Right hindlimb (tissue), 1 donor: ENCODE measurements at places on chromosomes 7 and 10.

DNA sequence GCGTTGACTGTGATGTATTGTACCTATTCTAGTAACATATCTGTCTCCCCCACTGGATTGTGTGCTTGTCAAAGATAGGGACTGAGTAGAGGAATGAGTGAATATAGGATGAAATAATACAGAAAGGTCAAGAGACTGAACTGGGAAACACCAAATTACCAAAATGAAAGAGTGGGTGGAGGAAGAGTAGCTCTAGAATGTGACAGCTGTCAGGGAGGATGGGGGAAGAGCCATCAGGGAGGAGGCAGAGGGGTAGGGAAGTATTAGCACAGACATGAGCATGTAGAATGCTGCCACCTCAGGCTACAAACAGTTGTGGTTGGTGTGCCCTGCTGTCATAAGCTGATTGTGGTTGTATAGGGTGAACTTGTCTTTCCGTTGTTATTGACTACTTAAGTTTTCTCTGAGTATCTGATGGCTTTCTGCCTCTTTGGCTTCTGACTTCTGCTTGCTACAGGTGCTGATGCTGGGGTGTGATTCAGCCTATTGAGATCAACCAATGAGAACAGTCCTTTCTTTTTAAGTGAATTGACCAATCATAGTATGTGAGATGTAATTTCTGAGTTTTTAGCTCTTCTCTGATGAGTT lies 5.6 kb downstream of the CCSER2 start:
- DNase-seq = no peak

DNA sequence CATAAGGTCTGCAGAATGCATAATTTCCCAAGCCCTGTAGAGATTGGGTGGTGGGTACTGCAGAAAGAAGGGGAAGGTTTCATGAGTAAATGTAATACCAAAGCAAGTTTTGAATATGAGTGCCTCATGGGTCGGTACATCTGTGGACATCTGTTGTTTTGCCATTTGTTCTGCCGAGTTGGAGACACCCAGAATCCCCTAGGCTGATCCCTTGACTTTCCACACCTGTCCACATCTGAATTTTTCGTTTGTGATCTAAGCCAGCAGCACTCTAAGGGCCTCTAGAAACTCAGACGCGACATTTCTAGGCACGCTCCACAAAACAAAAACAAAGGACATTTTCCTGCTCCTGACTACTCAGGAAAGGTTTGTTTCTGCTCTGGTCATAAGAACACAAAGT lies 11.7 kb upstream of the SLF2 start:
- no peak for DNase-seq

DNA sequence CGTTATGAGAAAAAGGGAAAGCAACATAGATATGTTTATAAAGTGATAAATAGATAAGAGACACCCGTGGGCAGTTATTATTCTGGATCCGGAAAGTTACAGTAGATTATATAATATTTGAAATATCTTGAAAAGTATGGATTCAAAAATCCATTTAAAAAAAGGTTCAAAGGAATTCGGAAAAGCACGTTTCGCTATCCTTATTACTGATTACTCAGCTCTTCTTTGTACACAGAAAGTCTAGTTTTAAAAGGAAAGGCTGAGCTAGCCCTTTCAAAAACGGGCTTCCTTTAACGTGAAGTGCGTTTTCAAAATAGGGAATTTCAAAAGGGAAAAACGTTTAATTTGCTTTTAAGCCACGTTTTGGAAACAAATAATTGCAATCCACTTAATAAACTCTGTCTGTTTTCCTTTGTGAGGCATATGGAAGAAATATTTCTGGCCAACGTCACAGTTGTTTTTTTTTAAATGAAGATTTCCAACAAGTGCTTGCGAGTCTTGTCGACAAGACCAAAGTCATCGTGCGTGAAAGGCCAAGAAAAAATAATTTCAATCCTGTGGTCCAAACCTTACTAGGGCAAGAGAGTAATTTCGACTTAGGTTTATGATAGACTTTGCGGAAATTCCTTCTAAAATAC lies 2.2 kb upstream of the SKIDA1 start:
- no peak for DNase-seq

- DNase-seq = no peak
These were observed at the start of gene TNRC18 for GRCh38 chr7:5423306-5423975. TNRC18 (minus strand) TSS chr7:5423834; CDS start chr7:5421246, 2,588 bp downstream.

DNA sequence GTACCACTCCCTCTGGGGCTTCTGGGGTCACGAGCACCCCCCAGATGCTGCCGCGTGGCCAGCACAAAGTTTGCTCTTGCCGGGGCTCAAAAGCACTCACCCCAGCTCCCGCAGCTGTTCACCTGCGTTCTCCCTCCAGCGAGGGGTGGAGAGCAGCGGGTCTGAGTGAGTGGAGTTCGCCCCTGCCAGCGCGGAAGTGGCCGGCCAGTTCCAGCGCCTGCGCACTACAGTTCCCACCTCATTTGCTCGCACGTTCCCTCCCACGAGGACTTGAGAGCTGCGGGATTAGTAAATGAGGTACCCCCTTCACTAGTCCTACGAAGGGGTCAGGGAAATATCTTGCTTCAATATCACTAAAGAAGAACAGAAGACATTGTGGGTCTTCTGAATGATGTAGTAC lies 24.3 kb upstream of the LRRC72 start:
- DNase-seq = no peak

- no peak for DNase-seq
These were observed 329.5 kb downstream of the RNLS start for GRCh38 chr10:88253622-88254021.

DNA sequence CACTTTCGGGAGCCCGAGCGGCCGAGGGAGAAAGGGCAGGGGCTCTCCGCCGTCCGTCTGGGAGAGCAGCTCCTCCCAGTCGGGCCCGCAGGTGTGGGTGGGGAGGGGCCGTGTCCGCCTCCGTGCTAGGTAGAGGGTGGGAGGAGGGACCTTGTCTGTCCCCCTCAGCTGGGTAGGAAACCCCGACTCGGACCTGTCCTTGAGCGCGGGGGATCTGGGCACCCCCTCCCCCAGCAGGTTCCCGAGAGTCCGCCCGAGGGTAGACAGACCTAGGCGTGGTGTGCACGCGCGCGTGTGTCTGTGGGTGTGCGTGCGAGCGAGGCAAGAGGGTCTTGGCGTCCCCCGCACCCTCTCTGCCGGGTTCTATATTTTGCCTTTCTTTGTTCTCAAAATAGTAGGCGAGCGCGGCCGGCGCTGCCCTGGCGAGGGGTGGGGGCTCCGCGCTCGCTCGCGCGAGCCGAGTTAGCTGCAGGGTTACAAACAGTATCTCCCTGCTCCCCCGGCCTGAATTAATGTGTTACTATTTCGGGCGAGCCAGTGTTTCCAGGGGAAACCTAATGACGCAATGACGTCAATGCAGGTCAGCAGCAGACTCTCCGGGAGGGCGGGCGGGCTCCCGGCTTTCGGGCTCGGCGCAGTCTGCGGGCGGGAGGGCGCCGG lies 73.9 kb upstream of the LEP start:
- DNase-seq = peak; percentile 55

DNA sequence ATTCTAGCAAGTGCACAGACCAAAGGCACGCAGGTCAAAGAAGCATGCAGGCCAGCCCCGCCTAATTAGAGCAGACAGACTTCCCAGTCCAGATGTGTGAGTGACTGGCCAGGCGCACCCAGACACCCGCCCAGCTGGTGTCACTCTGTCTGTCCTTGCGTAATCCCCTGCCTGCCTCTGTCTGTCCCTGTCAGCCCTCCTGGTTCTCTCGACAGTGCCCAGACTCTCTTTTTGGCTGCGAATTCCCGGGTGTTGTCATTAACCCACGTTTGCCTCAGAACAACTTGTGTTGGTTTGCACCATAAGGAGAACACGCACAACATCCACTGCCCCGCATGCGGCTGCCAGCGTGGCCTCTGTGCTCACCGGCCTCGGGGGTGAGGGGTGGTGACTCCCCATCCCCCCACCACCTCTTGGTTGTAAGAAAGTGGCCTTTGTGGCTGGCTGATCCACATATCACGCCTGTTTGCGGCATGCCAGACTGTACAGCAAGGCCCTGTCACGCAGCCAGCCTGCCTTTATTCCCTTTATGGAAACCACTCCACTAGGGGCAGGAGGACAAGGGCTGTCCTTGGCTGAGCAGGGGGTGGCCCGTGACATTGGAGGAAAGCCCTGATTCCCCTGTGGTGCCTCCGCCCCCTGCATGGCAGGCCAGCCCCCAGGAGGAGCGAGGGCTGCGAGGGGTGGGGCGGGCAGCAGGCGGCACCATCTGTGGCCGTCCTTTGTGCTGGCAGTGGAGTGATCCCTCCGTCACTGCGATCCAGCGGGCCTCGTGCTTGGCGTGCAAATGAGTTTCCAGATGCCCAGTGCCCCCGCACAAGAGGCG lies 72.8 kb upstream of the PPIF start:
- peak; percentile 86 for DNase-seq

GRCh38 chr7:9083837-9084236 lies 650.4 kb downstream of the NXPH1 start:
- DNase-seq = no peak

- DNase-seq = no peak
These were observed 3.5 kb upstream of the CCL24 start for GRCh38 chr7:75817116-75817515.
